Fibroblast of skin of left biceps (primary cell): ENCODE measurements at places on chromosomes 11 and 22.

DNA sequence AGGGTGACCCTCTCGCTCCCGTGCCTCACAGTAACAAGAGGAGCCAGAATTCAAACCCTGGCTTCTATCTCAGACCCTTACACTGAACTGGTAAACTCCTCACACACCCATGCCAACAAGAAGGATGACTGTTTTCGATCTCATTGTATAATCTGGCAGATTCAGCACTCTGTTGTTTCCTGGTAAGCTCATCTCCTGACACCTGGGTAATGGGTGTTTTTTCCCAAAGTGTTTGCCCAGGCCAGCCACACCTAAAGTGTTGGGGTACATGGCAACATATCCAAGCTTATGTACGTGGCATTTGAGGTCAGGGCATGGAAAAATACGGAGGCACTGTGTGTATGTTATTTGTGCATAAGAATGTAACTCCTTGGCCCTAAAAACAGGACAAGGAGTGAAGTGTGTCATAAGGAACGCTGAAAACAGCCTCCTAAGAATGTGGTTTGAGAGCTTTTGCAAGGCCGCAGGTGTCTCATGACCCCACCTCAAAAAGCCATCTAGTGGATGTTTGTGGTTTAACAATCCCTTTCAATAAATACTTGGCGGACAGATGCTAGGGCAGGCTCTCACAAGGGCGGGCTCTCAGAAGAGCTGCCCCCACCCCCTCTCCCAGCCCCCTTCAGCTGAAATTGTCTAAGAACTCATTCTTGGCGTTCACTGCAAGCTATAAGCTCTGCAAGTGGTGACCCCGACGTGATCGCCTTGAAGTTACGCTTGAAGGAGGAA is at the start of gene MS4A15:
MS4A15 (plus strand) TSS at position 561 of the 726 bp plus-strand sequence. CDS start 6,867 bp downstream, outside the sequence.
- no peak for DNase-seq

DNA sequence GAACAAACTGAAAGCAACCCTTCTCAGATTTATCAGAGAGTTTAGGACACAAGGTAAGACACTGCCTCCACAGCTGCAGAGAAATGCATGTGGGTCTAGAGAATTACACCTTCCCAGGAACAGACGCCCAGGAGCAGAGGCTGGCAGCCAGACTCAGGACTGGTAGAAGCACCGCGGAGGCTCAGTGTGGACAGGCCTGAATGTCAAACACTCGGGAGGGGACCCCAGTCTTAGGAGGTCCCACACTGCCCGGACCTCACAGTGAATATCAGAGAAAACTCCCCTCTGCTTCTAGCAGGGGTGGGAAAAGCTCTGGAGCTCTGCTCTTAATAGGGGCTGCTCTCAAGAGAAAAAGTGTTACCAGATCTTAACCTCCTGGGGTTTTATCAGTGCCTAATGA is 952.7 kb downstream of the BRD1 start:
- no peak for DNase-seq

- DNase-seq, result no peak
These were observed 417.0 kb upstream of the DDI1 start for GRCh38 chr11:103619480-103619879.

GRCh38 chr11:75820645-75821044 is 5.6 kb downstream of the UVRAG start:
- no peak for DNase-seq

GRCh38 chr11:116792144-116792868 is 627 bp upstream of the APOA5 start:
- no peak for DNase-seq

DNA sequence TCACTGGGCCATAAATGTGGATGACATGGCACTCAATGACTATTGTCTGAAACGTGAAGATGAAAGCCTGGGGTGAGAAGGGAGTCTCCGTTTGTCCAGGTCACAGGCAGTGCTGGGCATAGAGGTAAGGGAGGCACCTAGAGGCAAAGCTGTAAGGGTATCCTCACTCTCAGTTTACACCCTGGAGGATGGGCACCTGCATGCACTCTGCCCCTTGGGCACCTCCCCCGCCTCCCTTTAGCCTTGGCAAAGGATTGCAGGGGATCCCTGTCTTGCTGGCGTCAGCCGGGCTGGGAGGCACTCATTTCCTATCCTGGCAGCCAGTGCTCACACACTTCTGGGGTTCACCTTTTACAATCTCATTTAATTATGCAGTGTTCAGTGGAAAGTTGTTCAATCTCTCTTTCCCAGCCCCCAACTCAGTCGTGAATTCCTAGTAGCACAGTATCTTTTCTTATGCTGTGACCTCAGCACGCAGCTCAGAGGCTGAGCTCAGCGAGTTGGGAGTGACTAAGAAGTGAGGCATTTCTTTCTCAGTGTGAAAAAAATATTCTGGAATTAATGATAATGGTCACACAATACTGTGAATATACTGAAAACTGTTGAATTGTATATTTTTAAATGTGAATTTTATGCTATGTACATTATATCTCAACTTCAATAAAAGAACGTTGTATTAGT is 866.6 kb downstream of the BRD1 start:
- DNase-seq, result no peak

- no peak for DNase-seq
These were observed 73.8 kb upstream of the PARVA start for GRCh38 chr11:12303421-12304149.

- no peak for DNase-seq
These were observed 61.5 kb upstream of the API5 start for GRCh38 chr11:43250309-43250708.

- DNase-seq, result peak; percentile 45
These were observed at the start of gene KDELR3 for GRCh38 chr22:38467904-38468442. KDELR3 (plus strand) TSS chr22:38468096; CDS start chr22:38468234, 138 bp downstream.

GRCh38 chr22:46033256-46034200 is 56.6 kb upstream of the WNT7B start:
- no peak for DNase-seq

DNA sequence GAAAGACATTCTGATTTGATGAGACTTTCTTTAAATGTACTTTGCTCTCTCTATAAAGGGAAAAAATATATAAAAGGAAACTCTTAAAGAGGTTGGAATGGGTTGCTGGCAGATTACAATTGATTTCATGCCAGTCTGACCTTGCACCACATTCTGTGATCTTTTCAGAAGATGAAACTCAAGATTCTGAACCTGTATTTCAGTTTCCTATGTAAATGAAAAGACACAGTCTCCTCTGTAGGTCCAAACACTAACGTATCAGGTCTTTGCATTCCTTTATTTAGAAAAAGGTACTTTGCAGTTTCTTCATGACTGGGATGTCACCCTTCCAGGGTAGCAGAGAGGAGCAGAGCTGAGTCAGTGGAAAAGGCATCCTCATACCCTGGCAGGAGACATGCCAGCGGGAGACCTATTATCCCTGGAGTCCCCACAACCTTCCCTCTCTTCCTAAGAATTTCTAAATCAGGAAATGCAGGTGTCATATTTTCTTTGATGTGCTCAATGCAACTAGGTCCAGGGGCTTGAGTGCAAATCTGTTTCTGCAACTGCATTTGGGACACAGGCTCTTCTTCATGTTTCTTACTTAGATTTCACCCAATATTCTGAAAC is 282.6 kb downstream of the CADM1 start:
- DNase-seq, result no peak

DNA sequence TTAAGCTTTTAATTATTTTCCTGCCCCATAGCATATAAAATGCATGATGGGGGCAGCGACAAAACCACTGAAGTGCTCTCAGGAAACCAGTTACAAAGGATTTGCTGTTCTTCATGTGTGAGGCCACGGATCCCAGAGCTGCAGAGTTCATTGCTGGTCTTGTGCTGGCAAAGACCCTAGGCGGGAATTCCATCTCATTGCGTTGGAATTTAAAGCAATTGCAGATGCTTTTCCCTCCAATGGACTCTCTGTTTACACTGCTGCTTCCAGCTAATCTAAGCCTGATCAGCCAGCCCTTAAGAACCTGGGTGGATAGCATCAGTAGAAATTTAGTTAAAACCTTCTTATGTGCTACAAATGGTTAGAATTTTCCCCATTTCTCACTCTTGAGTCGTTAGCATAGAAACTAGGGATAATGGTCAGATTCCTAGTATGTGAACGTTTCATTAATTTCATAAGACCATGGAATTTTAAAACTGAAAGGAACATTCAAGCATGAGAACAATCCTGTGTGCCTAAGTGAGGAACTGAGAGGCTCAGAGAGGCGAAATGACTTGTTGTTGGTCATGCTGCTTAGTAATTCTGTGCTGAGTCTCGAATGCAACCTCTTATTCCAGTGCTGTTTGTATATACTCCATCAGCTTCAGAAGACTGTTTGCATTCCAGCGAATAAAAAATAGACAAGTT is 36.1 kb upstream of the ADSL start:
- peak; percentile 72 for DNase-seq

DNA sequence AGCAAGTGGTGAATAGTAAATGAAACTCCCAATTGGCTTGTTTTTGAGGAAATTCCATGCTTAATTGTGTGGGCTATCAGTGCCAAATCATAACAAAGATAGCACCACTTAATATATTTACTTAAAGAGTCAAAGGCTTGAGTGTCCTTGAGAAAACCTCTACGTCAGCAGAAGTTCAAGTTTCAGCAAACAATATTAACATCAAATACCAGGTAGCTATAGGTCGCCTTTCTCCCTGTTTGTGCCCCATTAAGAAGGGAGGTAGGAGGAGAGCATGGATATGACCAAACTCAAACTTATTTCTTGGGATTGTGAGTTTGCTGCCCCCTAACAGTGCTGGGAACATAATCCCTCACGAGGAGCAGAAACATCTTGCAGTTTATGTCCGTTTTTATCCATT is 105.6 kb upstream of the SYN3 start:
- no peak for DNase-seq

DNA sequence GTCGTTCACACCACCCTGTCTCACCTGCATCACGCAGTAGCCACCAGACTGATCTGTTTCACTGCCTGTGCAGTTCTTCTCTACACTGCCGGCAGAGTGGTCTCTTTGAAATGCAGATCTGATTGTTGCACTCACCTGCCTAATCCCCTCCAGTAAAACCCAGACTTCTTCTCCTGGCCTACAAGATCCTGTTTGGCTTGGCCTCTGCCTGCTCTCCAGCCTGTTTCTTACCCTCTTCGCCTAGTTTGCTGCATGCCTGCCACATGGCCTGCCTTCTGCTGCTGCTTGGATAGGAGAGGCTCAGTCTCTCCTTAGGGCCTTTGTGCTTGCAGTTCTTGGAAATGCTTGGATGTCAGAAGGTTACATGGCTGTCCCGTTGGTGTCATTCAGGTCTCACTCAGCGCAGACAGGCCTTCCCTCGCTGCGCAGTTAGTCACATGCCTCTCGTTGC is 42.0 kb downstream of the PACS1 start:
- no peak for DNase-seq

- no peak for DNase-seq
These were observed 625.9 kb upstream of the CADM1 start for GRCh38 chr11:116130122-116130521.

- no peak for DNase-seq
These were observed 158.4 kb upstream of the NARS2 start for GRCh38 chr11:78733031-78733430.

GRCh38 chr22:20964799-20965103 is 2.3 kb upstream of the AIFM3 start:
- no peak for DNase-seq

- no peak for DNase-seq
These were observed 204.4 kb downstream of the HIPK3 start for GRCh38 chr11:33461369-33462125.

- no peak for DNase-seq
These were observed 9.9 kb downstream of the NUMA1 start for GRCh38 chr11:72070491-72070890.

DNA sequence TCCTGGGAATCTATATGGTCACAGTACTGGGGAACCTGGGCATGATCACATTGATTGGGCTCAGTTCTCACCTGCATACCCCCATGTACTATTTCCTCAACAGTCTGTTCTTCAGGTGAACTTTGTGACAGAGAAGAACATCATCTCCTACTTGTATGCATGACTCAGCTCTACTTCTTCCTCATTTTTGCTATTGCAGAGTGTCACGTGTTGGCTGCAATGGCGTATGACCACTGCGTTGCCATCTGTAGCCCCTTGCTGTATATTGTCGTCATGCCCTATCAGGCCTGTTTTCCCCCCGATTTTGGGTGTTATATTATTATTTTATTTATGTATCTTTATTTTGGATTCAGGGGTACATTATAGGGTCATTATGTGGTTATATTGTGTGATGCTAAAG is 2.4 kb upstream of the OR8G1 start:
- no peak for DNase-seq

- DNase-seq, result no peak
These were observed 873.8 kb downstream of the BRD1 start for GRCh38 chr22:48953830-48954229.

- DNase-seq, result no peak
These were observed 136.3 kb downstream of the SHANK2 start for GRCh38 chr11:71115770-71116692.

- DNase-seq, result peak; percentile 76
These were observed 33.7 kb downstream of the APLP2 start for GRCh38 chr11:130103296-130103814.

GRCh38 chr22:32534252-32535235 is 59.9 kb downstream of the FBXO7 start:
- DNase-seq, result no peak

GRCh38 chr11:85182441-85183387 is 444.4 kb downstream of the DLG2 start:
- DNase-seq, result no peak

GRCh38 chr11:122807731-122808477 is 30.4 kb upstream of the CRTAM start:
- no peak for DNase-seq

DNA sequence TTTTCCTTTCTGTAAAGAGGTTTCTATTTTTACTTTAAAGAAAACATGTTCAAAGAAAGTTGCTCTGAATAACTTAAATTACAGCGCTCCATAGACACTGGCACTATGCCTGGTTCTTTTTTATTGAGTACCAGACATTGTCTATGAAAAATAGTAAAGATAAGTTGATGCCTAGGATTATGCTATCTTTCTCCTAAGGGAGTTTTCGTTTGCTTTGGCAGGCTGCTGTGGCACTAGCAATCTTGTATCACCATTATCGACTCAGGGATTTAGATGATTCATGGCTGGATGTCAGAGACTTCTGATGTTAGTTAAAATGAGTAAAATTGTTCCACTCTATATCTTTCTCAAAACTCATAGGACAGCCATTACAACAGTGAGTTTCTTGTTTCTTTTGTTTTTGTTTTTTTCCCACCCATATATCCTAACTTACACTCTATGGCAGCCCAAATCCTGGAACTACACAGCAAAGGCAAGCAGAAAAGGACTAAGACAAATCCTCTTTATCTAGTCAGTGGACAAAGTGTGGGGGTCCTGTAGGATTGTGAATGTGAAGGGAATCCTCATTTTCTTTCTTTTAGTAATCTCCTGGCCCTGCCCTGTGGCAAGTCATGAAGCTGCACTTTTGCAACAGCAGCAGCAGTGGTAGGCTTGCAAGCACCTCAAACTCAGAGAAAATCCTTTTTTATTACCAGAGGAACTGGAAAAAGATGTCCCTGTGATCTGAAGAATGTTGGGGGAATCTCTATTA is 20.7 kb downstream of the SLN start:
- no peak for DNase-seq

DNA sequence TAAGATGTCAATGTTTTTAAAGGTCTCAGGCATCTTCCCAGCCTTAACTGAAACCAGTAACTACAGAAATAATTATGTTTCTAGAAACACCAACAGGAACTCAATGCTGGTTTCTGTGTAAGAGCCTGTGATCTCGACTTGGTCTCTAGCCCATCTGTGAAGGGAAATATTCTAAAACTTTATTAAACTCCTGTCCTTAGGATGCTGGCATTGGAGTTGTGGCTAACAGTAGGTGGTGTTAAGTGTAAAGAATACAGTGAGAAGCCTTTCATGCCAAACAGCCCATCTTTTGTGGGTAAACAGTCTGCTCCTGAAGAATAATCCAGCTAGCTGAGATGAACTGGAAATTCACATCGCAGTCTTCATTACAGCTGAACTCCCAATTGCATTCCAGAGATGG is 133.2 kb downstream of the ADAMTS15 start:
- no peak for DNase-seq

- DNase-seq, result no peak
These were observed 151.6 kb upstream of the MTMR2 start for GRCh38 chr11:96075532-96075959.
